ENCODE measurements at places on chromosomes 4 and X. TPM values are rescaled to one million over a fixed set of nuclear protein-coding genes. Genes with fewer than 3 reads are reported as not detected.

The SATL1 gene
- not detected for total RNA-seq

The ACOX3 gene
- 28.2 TPM for total RNA-seq

The SRPX gene
- 250 TPM for total RNA-seq

The SMR3A gene
- total RNA-seq, result not detected

- DNase-seq, result no peak
These were observed 835 bp downstream of the TDO2 start for GRCh38 chr4:155904331-155904730.

DNA sequence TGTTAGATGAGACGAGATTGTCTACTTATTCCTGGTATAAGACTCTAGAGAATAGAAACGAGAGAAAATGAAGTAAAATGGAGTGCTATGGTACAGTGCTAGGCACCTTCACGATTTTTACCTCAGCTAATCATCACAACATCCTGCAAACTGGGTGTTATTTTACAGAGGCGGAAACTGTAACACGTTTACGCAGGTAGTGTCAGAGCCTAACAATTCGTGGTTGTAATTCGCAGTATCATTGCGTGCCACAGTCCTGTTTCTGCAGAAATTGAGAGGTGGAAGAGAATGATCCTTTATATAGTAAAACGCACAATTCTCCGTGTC is 383 bp upstream of the TBC1D19 start:
- no peak for DNase-seq

GRCh38 chrX:63751481-63751880 is 33.5 kb downstream of the ARHGEF9 start:
- DNase-seq, result no peak

DNA sequence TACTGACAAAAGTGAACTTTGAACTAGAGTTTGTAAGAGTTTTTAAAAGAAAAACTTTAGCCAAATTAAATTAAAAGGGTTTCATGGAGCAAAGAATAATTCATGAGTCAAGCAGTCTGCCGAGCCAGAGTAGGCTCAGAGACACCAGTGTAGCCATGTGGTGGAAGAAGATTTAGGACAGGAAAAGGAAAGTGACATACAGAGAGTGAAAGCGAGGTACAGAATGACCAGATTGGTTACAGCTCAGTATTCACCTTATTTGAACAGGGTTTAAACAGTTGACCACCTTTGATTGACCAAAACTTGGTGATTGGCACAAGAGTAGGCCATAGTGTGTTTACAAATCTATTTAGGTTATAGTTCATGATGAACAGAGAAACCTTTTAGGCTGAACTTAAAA is 377.8 kb downstream of the KLHL4 start:
- no peak for DNase-seq

DNA sequence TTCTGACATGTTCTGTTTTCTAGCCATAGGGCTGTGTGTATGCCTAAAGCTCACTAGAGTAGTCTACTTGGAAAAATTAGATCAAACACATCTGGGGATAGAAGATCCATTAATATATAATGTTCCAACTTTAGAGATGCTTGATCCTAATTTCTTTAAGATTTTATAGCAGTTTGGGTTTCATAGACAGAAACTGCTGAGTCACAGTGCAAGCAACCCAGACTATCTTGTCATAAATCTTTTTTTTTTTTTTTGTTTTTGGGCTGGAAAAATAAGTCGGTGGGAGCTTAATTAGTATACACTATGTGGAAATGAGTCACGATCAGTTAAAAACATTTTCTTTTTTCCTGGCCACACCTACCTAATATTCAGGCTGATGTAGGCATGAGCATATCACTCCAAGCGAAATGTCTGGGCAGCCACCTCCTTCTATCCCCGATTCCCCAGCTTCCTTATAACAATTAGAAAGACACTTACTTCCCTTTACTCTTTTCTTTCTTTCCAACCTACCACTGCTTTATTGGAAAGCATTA is 58.2 kb upstream of the CASK start:
- no peak for DNase-seq

DNA sequence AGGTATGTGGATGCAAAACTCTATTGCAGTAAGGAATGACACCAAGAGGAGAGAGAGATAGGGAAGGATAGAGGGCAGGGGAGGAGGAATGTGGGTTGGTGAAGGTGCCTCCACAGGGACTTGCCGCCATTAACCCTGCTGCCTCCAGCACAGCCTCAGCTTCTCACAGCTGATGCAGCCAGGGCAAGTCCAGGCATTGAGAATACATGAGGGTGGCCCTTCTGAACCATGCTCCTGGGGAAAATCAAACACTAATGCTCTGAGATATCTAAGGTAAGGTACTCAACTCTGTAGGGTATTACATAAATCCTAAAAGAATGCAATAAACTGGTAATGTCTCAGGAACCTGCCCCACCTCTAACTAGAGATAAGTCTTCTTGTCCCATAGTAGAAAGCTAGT is 28.7 kb downstream of the UGT2B7 start:
- no peak for DNase-seq

DNA sequence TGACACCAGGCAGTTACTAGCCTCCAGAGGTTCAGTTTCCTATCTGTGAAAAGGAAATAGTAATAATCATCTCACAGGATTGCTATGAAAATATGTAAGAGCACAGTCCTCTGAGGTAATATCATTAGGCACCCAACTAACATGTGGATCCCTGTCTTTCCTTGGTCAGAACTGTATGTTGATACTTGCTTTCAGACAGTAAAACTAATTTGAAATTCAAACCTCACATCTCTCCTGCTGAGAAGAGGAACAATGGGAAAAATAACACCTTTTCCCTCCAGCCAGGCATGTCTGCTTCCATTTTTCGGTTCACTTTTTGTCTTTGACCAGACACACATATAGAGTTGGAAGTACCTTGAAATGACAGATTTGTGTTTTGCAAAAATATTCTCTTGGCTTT is 262.7 kb downstream of the IL15 start:
- DNase-seq, result no peak

DNA sequence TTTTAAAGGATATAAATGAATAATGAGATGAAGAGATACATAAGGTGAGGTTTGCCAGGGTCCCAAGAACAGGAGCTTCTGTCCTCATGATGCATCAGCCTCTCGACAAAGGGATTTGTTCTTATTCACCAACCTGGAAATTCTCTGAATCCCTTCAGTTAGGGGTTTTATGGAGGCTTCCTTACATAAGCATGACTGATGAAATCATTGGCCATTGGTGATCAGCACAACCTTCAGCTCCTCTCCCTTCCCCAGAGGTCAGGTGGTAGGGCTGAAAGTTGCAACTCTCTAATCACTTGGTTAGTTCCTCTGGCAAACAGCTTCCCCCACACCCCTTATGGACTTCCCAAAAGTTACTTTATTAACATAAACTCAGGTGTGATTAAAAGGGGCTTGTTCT is 222.0 kb downstream of the SPRY1 start:
- no peak for DNase-seq

DNA sequence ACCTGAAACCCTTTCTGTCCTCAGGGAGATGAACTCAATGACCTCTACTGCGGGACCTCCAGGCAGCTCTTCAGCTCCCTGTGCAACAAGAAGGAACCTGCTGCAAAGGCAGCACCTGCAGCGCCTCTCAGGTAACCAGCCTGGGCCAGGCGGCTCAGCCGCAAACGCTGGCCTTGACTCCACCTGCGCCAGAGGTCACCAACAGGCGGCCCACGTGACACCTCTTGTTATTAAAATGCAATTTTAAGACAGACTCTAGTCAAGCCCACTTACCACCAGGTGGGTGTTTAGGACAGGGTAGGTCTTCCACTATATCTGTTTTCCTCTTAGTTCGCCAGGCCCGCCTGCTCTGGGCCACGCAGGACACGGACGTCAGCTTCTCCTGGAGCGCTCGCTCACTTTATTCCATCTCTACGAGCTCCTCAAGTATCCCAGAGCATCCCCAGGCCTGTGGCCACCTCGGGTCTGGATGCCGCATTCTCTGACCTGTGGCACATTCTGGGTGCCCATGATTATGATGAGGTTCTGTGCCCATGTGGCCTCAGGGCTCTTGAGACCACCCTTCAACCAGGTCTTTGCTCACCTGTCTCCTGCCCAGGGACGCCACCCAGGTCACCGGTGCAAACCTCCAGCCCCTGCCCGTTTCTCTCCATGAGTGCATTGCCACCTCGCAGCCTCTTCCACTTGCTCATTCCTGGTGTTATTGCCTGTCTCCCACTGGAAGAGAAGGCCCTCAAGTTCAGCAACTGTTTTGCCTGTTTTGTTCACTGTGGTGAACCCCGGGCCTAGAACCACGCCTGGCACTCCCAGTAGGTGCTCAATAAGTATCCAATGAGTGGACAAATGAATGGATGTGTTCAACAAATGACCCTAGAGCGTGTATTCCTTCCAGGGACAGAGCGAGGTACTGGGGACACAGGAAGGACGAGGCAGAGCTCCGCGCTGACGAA is 32.8 kb upstream of the JAKMIP1 start:
- DNase-seq, result no peak

DNA sequence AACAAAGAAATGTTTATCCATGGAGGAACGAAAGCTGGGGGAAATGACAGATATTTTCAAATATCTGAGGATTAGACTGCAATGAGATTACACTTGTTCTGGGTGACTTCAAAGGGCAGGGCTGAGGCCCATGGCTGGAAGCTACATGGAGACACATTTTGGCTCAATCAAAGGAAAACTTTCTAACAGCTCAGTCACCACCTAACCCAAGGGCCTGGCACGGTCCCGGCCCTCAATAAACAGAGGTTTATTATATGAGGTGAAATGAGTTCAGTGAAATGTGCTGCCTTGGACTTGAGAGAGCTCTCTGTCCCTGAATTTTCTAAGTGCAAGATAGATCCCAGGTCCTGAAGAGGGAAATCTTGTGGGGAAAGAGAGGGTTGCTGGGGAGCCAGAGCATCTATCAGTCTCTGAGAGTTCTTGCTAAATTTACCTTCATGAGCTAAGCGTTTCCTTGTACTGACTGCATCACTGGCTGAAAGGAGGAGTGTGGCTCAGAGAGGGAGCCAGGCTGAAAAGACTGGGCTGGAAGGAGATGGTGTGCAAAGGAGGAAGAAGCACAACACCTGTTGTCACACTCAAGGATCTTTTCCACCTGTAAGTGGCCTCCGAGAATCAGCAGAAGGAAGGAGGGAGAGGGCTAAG is 2.0 kb upstream of the RIPPLY1 start:
- no peak for DNase-seq

GRCh38 chr4:57184378-57185029 is 74.3 kb upstream of the IGFBP7 start:
- DNase-seq, result no peak

- DNase-seq, result no peak
These were observed 326.4 kb downstream of the PPP3CA start for GRCh38 chr4:101020956-101021355.
